Aorta (tissue), 5 donors: ENCODE measurements at places on chromosomes 12 and 14. TPM values are rescaled to one million over a fixed set of nuclear protein-coding genes. Genes with fewer than 3 reads are reported as not detected.

GRCh38 chr12:125455556-125455955 lies 390.3 kb downstream of the AACS start:
- H3K4me1 ChIP-seq, result no peaks in the 10 kb centered on the region
- no peak overlapping the region for H3K27ac ChIP-seq
- no peaks in the 10 kb centered on the region for H3K27me3 ChIP-seq

DNA sequence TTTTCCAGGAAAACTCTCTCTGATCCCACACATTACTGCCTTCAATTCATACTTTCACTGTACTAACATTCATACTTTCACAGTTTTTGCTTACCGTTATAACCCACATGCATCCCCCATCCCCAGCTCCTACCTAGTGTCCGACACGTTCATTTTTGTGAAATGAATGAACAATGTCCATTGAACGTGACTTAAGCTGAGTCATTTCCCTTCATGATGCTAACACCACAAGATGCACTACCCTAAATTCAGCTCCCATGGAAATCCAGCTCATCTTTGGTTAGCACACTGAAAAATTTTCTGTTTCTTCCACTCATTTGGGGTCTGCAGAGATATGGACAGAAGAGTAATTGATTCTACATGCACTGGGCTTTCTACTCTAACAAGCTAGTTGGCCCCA lies 84.7 kb downstream of the GALNT4 start:
- no peak for DNase-seq
- H3K36me3 ChIP-seq, result no peaks in the 10 kb centered on the region
- H3K4me1 ChIP-seq, result no peaks in the 10 kb centered on the region
- no peak overlapping the region for H3K27ac ChIP-seq
- no peak overlapping the region for H3K4me3 ChIP-seq
- H3K27me3 ChIP-seq, result no peaks in the 10 kb centered on the region

DNA sequence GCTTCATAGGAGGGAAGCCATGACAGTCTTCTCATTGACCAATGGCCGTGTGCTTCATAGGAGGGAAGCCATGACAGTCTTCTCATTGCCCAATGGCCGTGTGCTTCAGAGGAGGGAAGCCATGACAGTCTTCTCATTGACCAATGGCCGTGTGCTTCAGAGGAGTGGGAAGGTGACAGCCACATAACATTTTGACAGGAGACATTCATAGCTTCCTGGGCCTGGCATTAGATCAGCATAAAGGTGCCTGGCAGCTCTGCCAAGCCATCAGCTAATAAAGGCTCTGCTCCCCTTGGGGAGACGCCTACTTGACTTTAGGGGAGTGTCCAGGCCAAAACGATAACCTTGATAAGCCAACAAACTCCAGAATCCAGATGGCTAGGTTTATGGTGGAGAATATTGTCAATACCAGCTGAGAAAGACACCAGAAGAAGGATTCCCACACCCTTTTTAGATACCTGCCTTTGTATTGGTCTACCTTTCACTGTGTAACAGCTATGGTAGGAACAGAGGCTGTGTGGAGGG lies 274.0 kb upstream of the FKBP4 start:
- H3K4me3 ChIP-seq, result no peak overlapping the region
- H3K27me3 ChIP-seq, result no peaks in the 10 kb centered on the region
- no peak overlapping the region for H3K27ac ChIP-seq
- H3K4me1 ChIP-seq, result no peaks in the 10 kb centered on the region

DNA sequence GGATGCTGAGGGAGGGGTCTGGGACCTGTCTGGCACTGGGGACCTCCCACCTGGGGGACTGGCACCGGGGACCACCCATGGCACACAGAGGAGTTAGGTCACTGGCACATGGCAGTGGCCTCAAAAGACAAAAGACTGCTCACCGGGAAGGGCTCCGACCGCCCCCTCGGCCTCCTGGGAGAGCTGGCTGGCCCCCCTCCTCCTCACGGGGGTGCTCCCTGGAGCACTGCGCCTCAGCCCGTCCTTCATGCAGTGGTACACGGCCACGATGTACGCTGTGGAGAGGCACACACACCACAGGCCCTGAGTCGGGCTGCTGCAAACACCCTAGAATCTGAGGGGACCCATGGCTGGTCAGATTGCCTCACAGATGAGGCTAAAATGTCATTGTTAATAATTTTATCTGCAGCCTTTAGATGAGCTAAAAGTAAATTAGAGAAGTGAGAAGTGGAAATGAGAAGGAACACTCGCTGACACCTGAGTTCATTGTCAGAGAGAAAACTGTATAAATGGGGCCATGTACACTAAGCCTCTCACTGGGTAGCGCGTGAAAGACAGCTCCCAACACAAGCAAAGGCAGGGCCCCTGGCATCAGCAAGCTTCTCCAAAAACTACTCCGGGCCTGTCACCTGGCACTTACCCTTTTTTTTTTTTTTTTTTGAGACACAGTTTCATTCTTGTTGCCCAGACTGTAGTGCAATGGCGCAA lies 14.1 kb downstream of the P2RX2 start:
- no peak overlapping the region for H3K27ac ChIP-seq
- H3K27me3 ChIP-seq, result no peaks in the 10 kb centered on the region
- no peak overlapping the region for H3K4me3 ChIP-seq
- H3K4me1 ChIP-seq, result no peaks in the 10 kb centered on the region
- no peaks in the 10 kb centered on the region for H3K36me3 ChIP-seq

GAS2L3 gene
- total RNA-seq, result 5.8 TPM

RNFT2 gene
- 3.0 TPM for total RNA-seq

GPR84 gene
- 1.9 TPM for total RNA-seq

AKAP5 gene
- total RNA-seq, result 2.9 TPM

- H3K36me3 ChIP-seq, result no peaks in the 10 kb centered on the region
- H3K4me1 ChIP-seq, result no peaks in the 10 kb centered on the region
- no peak for DNase-seq
- H3K27ac ChIP-seq, result no peak overlapping the region
- H3K27me3 ChIP-seq, result no peaks in the 10 kb centered on the region
- no peak overlapping the region for H3K4me3 ChIP-seq
These were observed 34.8 kb upstream of the RCOR1 start for GRCh38 chr14:102557434-102558226.

EMC9 gene
- 15.3 TPM for total RNA-seq

NEUROD4 gene
- not detected for total RNA-seq
